ENCODE measurements at places on chromosomes 16 and 17. TPM values are rescaled to one million over a fixed set of nuclear protein-coding genes. Genes with fewer than 3 reads are reported as not detected.

DNA sequence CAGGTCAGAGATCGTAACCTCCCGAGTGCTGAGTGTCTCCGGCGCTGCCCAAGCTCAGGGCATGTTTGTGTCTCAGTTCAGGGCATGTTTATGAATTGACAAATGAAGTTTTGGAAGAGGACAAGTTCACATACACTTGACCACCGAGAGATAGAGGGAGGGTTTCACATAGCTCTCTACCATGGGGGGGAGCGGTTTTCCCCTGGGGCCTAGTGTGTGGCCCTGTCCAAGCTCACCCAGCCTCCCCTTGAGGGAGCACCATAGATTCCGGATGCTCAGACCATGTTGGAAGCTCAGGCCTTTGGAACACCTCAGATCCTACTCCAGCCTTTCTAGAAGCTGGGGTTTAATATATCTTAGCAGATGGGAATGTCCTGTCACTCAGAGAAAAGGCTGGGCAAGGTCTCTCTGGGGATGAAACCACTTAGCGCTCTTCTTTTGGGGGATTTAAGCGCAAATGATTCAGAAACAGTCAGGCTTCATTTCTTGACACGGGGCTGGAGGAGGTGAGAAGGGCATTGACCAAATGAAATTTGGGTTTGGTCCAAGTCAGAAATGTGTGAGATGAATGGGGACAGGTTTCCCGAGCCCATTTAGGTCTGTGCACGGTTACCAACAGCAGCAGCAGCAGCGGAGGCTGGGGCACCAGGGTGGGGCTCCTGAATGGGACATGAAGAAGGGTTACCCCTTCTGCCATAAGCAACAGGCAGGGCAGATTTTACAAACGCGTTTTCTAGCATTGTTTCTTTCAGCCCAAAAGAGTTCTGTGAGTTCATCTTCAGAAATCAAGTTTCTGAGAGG is 96.6 kb downstream of the METRNL start:
- no peak for DNase-seq

DNA sequence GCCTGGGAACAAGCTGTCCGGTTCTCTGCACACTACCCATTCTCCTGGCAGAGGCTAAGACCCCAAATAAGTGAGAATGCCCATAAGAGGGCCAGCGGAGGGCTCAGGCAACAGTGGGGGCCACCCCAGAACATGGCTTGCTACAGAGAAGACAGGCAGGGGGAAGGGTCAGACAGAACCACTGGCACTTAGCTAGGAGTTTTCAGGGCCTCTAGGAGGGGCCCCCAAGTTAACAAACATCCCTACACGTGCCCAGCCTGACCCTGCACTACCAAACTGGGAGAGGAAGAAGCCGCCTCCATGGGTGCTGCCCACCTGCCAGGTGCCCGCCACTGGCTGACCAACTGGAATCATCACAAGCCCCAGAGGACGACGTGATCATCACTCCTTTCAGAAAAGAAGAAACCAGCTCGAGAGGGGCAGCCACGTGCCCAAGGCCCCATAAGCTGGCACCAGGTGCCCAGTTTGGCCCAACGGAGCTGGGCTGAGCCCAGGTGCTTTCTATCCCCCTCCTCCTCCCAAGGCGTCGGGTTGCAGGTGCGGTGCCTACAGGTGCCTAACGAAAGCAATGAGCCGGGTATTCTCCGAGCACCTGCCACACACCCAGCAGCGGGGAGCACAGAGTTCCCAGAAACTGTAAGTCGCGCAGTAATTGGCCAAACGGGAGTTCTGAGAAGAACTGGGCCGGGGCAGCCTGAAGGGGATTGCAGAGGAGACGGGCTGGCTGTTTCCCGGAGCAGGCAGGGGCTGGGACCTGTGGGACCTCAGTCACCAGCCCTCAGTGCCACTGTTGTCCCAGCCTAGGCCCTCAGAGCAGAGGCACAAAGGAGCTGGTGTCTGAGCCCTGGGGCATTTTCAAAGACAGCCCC is 13.2 kb downstream of the RPH3AL start:
- no peak for DNase-seq

DNA sequence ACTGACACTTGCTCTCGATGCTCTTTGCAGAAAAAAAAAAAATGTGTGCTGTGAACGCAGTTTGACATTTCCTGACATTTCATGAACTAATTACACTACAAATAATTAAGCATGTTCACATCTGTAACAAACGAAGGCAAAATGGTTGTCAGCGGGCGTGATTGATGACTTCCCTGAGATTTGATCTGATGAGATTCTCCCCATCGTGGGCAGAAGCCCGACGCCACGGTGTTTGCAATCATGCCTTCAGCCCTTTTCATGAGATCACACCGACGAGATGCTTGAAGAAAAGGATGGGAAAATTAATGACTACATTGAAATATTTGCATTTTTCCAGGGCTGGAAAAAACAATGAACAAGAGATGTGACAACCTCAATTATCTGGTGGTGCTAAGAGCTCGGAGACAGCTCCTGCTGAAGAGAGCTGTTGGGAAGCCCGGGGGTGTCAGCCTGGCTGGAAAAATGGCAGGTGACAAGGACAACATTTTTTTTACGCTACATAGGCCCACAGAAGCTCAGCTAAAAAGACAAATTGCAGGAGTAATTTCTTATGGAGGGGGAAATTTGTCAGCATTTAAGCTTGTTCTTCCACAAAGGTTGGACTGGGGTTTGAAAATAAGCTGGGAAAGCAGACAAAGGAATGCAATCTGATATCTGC is 259.4 kb upstream of the IRX3 start:
- no peak for DNase-seq

- no peak for DNase-seq
Observed at GRCh38 chr17:33696102-33696501, 403.0 kb upstream of the ASIC2 start.

DNA sequence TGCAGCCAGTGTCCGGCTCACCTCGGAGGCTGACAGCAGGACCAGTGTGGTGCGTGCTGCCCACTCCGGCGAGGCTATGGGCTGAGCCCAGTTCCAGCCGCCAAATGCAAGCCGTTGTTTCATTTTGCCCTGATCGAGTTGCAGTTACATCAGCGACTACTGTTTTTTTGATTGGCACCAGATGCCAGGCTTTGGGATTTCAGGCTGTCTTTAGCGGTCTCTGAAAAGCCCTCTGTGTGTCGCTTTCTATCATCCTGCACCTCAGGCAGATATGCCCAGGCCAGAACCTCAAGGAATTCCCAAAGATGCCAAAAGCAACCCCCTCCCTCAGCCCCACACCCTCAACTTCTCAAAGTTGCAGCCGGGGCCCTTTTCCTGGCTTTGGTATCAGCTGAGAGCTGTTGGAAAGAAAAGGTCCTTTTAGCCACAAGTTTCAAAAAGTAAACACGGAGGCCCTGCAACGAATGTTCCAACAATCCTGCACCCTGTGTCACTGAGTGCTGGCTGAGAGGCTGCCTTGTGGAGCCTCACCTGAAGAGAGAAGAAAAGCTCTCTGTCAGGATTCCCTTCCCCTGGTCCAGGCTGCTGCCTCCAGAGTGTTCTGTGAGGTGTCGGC is 58.9 kb downstream of the WWP2 start:
- peak; percentile 11 for DNase-seq

- DNase-seq = no peak
Observed at GRCh38 chr17:74244548-74244947, 29.5 kb upstream of the DNAI2 start.

Gene TBX6
- total RNA-seq = 0.20 TPM

Gene PRR35
- not detected for total RNA-seq

Gene PIMREG
- total RNA-seq = 9.0 TPM

- no peak for DNase-seq
Observed at GRCh38 chr16:84993926-84994325, 17.4 kb downstream of the ZDHHC7 start.

DNA sequence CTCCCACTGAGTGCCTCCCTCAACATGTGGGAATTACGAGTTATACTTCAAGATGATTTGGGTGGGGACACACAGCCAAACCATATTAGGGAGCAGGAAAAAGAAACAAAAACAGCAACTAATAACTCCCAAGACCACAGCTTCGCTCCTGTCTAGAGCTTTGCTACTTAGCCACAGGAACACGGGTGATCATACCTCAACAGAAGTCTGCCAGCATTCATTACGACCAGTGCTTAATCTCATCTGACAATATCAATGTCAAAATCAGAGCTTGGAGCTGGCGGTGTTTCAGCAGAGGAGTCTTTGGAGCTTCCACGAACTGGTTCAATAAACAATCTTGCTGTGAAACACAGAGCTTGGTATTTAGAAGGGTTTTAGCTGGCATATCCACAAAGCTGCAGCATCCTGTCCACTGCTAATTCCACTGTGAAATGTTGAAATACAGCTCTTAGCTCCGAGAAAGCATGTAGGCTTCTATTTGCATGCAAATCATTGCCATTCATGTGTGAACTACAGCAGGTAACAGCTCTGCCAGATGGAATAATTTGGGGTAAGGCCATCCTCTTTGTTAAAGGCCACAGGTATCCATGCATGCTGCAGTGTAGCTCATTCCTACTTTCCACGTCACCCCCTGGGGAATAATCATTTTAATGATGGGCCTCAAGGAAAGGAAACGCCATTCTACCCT is 128.4 kb upstream of the GOT2 start:
- no peak for DNase-seq

Data from skin of body (tissue), 3 donors.